NCI-H1105 treated with DMSO at 0.1 percent for 48 hours (cell line): ENCODE measurements at places on chromosomes 5 and 9.

- DNase-seq: no peak
Observed at GRCh38 chr5:129718471-129719090, 29.3 kb upstream of the MINAR2 start.

DNA sequence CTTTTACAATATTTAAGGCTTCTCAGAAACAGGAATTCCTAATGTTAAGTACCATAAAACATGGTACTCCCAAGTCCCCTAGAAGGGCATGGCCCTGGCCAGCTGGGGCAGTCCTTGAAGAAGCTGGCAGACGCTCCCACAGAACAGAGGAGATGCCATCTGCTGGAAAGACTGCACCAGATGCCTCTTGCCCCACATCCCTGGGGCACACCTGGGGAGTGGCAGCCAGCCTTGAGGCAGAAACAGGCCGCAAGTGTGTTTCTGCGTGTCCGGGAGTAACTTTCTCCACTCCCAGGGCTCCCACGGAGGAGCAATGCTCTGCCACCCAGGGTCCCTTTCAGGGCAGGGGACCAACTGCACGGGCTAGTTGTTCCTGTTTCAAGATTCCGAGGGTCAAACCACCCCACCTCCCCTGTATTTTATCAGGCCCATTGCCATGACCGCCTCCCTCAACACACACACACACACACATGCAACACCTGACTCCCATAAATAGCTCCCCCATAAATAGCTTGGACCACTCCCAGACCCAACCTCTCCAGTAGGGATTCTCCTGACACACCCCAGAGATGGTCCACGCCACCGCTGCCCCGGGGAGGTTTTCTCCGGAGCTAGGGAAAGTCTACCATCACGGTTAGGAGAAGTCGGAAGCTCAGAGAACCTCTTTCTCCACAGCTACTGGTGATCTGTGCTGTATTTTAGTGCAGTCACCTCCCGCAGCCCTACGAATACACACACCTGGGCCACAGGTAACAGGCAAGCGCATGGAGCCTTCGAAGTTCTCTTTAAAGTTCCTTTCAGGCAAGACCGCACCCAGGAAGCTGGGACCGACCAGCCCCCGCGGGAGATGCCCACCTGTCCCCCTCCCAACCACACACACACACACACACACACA is 1.5 kb downstream of the SPOCK1 start:
- no peak for DNase-seq

DNA sequence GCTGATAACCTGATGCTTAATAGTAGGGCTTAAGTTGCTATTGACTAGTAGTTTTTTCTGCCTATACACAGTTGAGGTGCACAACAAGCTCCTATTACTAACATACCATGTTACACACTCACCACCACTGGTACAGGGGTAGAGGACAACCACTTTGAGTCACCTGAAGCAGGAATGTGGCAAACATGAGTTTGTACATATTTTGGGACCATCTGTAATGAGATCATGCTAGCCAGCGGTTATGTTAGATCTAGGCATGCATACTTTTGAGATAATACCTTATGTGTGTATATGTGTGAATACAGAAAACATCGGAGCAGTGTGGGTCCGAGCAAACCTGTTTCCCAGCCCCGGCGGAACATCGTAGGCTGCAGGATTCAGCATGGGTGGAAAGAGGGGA is 72.8 kb upstream of the NXNL2 start:
- no peak for DNase-seq

DNA sequence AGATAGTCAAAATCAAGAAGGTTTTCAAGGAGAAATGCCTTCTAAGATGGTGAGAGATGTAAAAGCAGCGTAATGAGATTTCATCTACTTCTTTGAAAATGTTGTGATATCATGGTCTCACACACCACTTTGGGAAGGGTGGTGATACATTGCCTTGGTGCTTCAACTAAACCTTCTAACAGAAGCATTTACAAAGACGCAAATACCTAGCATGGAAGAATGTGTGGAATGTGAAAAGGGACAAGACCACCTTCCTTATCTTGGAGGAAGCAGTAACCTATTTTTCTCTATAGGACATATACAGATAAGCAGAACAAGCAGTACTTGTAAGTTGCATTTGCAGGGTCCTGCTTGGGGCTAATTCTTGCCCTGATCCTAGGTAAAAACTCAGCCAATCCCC is 38.8 kb downstream of the PCA3 start:
- DNase-seq: no peak

- no peak for DNase-seq
Observed at GRCh38 chr9:89212171-89212570, 33.6 kb upstream of the SHC3 start.

DNA sequence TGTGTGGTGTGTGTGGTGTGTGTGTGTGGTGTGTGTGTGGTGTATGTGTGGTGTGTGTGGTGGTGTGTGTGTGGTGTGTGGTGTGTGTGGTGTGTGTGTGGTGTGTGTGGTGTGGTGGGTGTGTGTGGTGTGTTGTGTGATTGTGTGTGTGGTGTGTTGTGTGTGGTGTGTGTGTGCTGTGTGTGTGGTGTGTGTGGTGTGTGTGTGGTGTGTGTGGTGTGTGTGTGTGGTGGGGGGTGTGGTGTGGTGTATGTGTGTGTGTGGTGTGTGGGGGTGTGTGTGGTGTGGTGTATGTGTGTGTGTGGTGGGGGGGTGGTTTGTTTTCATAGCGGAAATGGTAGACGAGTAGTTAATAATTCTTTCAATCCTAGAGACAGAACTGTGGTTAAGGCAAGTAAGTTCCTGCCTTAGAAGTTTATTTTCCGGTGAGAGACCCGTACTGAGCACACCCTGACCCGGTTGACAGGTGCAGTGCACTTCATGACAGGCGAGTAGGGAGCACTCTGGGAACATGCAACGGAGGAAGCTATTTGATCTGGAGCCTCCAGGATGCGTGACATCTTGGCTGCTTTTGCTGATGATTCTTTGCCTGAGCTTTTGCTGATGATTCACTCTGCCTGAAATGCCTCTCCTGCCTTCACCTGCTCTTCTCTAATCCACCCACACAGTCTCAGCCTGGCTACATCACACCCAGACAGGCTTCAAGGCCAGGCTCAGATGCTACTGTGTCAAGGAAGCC is 21.7 kb upstream of the FAT2 start:
- no peak for DNase-seq

DNA sequence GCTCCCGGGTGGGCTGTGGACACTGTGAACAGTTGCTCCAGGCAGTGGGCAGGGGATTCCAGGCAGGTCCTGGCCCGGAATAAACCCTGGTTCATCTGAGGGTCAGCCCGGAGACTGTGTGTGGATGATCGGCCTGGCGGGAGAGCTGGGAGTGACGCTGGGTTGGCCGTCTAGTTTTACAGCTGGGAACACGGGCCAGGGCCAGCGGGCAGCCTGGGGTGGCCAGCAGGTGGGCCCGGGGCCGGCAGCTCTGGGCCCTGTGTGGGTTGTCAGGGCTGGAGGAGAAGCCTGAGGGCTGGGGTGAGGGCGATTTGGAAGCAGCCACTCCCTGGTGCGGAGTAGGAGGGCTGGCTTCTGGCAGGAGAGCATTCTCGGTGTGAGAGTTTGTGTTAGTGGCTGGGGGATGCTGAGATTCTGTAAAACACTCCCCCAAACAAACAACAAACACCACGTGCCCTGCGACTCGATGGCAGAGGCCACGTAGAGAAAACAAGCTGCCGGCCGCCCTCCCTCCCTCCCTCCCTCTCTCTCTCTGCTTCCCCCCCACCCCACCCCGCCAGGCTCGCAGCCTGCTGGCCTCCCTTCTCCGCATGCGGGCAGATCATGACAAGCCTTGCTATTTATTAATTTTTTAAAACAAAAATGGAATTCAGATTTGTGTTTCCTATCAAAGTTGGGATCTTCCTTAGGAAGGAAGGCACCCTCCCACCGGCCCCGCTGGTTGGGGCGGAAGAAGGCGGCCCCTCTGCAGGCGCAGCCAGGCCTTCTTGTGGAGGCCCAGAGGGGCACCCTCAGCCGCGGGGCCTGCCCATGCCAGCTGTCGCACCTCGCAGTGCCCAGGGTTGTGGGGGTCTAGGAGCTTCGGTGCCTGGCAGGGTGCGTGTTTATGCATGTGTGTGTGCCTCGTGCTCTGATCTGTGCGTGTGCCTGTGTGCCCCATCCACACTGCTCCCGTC is 49.5 kb downstream of the RXRA start:
- DNase-seq: no peak

DNA sequence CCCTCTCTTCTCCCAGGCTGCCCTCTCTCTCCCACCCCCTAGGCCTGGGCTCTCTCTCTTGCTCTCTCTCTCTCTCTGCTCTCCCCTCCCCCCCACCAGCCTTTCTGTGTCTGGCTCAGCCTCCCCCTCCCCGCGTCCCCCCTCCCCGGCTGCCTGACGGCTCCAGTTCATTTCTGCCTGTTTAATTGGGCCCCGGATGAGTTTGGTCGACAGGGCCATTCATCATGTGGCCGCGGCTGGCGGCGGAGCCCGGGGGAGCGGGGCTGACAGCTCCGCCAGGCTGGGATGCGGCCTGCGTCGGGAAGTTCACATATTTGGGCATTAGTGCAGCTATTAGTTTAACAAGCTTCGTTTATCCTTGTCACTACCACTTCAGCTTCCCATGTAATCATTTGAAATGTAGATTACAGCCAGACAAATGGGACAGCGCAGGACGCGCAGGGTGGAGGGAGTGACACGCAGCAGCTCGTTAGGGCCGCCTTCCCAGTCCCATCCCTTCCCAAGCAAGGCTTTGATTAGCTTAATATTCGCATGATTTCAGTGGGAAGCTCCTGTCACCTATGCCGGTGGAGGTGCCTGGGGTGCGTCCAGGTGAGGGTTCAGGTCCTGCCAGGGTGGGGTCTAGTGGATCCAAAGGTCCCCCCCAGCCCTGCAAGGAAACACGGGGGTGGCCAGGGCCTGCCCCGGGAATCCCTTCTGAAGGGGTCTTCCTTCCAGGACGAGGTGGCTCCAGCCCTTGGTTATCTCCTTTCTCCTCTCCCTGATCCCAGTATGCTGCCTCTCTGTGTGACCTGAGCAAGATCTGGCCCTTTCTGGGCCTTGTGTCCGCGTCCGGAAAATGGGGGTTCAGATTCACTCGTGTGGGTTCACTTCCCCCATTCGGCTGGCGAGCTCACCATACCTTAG is 214.8 kb downstream of the PAX5 start:
- no peak for DNase-seq

DNA sequence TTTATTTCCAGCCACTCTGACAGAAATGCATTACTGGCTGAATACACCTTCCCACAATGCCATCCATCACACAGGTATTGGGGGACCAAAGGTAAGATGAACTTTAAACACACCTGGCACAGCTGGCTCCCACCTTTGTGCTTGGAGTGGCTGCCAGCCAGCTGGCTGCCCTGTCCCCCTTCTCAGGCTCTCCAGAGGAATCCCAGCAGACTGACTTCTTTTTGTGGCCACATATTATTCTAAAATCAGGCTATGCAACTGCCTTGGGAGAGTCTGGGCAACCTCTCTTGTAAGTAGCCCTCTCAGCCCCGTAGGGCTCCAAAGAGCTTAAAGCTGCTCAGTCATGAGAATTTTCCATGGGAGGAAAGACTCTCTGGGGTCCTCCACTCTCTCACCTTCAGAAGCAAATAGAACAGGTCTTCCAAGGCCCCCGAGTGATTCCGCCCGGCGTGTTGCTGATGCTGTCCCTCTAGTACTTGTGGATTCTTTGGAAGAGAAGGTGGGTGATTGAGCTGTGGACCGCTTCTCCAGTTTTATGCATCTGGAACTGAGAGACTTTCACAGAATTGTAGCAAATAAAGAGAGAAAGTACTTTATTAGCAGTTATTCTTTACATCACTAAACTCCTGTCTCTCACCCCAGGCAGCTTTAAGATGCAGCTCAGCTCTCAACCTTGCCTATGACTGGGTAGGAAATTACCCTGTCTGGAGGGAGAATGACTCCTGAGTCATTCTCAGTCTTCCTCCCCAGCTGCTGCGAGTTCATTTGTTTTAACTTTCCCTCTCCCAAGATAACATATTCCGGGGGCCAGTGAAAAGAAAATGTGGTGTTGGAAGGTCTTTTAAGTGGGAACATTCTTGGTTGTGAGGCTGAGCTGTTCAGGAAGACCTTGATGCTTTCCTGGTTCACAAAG is 159.4 kb upstream of the PITX1 start:
- no peak for DNase-seq

DNA sequence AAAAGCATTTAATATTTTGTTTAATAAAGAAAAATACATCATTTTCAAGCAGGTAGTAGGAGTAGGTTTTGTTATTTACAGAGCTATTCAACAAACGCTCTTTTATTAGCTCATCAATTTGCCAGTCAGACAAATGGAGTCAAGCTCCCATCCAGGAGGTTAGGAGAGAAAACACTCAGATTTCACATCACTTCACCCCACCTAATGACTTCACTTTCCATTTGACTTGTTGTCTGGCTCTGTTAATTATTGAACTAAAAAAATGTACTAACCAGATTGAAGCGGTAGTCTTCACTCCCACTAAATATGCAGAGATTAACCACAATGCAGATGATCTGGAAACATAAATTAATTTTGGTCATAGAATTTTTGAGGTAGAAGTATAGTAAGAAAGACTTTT is 193.6 kb upstream of the VCAN start:
- DNase-seq: no peak

GRCh38 chr5:27734838-27735237 is 696.5 kb upstream of the CDH9 start:
- no peak for DNase-seq

GRCh38 chr5:179668391-179668790 is 12.4 kb downstream of the CBY3 start:
- no peak for DNase-seq

GRCh38 chr9:134297083-134297410 is 29.2 kb upstream of the RXRA start:
- no peak for DNase-seq

DNA sequence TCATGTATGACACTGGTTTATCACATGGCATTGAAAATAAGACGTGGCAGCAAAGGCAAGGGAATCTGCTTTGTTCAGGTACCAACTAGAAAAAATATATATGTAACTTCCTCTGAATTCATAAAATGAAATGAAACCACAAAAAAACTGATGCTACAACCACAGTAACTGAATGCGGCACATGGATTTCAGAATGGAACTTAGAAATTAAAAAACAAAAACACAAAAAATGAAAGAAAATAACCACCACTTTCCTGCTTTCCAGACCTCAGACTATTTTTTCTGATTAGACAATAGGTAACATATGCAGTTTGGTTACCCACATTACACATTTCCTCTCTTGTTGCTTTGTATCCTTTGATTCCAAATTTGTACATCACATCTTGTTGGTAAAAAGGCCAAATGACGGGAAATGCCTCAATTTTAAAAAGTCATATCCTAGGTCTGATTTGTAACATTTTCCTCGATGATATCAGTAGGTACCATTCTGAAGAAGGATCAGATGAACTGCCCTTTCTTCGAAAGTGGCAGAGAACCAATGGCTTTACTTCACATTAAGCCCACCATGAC is 18.1 kb upstream of the PDCL start:
- DNase-seq: no peak

DNA sequence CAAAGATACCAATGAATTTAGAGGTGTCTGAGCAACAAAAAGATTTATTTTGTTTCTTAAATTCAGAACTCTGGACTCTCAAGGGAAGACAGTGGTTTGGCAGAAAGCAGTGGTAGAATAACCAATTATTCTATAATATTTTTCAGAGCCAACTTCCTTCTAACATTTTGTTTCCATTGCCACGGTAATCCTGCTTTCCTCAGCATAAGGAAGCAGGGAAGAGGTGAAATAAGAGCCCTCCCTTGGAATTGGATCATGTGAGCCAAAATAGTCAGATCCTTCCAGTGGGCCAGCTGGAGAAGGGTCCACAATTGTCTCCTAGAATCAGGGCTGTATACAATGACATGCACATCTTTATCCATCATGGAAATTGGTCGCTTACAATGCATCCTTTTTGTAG is 130.0 kb upstream of the MAP1B start:
- no peak for DNase-seq
